Activated naive CD4-positive, alpha-beta T cell treated with anti-CD3 and anti-CD28 coated beads, Interleukin-2, amount 50 U/mL, for 72 hours (primary cell): ENCODE measurements at places on chromosomes 2 and 18.

GRCh38 chr2:204947405-204947804, 402.1 kb downstream of the PARD3B start:
- DNase-seq = no peak

DNA sequence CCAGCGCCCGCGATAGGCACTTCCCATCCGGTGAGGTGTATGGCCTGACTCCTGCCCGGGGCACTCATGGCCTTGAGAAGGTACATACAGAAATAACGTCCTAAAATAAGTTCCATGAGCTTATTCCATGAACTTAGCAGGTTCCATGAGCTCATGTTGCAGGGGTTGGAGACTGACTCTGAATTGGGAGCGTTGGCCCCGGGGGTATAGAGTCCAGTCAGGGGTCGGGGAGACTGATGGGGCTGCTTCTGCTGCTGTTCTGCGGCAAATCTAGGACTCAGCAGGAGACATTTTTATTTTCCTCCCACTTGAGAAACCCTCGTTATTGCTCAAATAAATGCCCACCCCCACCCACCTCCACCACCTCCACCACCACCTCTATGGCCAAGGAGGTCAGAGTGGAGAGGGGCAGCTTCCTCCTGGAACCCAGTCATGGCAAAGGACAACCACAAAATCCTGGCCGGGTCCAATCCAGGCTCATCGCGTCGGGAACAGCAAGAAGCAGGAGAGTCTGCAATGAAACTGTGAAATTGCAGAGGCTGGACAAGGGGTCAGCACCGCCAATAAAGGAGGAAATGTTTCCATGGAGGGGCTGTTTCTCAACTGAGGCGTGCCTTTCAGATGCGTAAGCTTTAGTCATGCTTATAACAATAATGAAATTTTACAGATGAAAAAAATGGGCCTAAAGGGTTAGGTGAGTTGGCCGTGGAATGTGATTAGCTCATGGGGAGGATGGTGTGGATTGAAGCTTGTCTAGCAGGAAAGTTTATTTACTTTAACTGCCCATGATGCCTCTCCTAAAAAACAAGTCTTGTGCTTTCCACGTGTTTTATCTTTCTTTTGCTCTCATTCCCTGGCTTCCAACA, 136.6 kb upstream of the ALKAL2 start:
- no peak for DNase-seq

- no peak for DNase-seq
Measured at GRCh38 chr2:37168217-37168981, 11.6 kb upstream of the EIF2AK2 start.

DNA sequence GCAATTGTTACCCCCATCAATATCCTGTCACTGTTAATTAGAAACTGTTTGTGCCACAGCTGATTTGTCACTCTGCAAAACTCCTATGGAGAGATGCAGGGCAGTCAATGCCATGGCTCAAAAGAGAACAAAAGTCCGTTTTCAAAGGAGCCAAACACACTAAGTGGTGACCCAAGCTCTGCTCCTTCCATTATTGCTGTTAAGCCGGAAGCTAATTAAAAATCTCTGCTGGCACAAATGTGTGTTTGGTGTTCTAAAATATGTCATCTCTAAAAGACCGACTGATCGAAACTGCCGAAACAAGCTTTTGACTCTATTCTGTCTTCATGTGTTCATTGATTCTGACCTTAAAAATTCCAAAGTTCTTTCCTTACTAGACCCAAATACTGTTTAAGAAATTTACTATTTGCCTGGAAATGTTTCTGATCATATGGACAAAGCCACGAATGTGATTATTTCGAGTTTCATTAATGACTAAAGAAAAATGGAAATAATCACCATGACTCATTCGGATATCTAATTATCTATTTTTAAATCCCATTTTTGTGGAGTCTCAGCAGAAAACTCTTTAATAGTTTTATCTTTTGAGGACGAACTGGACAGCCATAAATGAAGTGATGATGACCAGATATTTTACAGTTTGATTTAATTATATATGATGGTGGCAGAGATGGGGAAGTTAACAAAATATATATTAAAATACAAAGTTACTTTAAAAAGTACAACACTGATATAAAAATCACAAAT, 287.6 kb downstream of the SOCS6 start:
- DNase-seq = no peak

- DNase-seq = no peak
Measured at GRCh38 chr2:22697054-22697788, 687.8 kb upstream of the KLHL29 start.

- DNase-seq = no peak
Measured at GRCh38 chr2:128787616-128788015, 468.9 kb upstream of the HS6ST1 start.

DNA sequence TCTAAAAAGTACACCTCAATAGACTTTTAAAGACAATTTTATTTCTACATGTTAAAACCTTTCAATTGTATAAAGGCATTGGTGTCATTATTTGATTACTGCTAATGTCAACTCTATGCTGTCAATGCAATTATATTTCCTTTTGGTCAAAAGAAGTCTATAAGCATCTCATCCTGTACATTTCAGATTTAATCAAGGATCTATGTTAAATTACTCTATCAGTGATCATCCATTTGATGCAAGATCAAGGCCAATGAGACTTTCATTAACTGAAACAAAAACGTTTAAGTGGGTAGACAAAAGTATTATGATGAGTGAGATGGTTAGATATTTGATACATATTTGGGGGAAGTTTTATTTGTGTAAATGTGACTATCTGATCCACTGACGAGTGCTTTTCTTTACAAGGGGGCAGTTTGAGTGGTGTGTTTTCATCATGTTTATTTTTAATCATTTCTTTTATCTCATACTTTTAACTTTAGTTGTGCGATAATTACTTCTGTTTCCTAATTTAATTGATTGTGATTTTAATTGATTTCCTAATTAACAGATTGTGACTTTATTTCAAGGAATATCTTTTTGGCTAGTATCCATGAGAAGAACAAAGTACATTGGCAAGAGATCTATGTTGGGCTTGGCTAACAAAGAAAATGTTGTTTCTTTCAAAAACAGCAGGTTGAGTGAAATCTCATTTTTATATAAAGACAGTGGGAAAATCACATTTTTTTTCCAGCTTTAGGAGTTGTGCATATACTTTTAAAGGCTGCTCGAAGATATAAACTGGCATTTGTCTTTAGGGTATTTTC, 1.1 kb downstream of the ARHGAP28 start:
- no peak for DNase-seq

- DNase-seq = no peak
Measured at GRCh38 chr2:142819411-142819810, 58.1 kb upstream of the KYNU start.

GRCh38 chr18:36636237-36636817, 192.5 kb downstream of the TPGS2 start:
- DNase-seq = no peak

DNA sequence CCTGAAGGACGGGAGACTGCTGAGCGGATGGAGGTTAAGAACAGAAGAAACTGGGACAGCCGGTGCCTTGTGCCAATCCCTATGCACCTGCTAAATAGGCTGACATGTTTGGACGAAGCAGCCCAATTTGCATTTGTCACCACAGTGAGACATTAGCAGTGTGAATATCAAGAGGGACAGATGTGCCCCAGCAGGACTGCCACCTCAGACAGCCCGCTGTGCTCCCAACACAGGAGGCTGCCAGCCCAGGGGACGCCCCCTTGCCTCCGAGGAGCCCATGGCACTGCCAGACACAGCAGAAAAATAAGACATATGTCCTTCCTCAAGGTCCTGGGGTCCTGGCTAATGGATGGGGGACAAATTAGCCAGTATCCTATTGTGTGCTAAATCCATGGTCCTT, 306.7 kb upstream of the POU3F3 start:
- no peak for DNase-seq

DNA sequence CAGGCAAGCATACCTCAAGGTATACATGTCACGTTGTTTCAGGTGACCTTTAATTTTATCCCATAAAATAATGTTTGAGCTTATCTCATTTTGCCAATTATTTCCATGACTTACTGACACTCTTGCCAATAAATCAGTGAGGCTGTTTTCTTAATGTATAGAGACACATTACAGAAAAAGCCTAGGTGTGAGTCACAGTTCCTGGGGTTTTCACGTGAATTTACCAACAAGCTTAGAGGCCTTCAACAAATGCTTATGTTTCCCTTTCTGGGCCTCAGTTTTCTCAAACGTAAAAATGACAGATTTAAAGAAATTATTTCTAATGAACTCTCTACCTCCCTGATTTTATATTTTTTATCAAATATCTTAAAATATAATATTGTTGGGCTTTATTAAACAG, 517.5 kb upstream of the SPHKAP start:
- DNase-seq = no peak

GRCh38 chr2:213013979-213014378, 137.4 kb downstream of the IKZF2 start:
- DNase-seq = no peak

GRCh38 chr2:130385709-130386108, 29.9 kb downstream of the PTPN18 start:
- DNase-seq = no peak

GRCh38 chr2:179373816-179374215, 109.2 kb upstream of the SESTD1 start:
- no peak for DNase-seq

DNA sequence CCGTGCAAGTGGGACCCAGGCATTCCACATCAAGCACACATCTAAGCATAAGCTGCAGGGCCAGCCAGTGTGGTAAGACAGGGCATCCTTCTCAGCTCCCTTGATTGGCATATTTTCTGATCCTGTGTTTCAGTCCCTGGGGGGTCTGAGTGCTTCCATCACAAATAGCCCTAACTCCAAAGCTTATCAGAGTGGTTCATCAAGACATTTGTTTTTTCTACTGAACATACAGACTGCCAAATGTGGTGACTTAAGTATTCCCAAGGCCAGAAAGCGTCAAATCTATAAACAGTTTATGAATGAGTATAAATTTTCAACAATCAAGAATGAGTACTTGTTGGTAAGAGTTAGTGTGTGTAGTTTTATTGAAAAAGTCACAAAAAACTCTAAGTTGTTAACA, 18.8 kb downstream of the SPRED2 start:
- DNase-seq = no peak

- peak; percentile 40 for DNase-seq
Measured at GRCh38 chr2:73920577-73921545, 5.8 kb upstream of the DGUOK start.

DNA sequence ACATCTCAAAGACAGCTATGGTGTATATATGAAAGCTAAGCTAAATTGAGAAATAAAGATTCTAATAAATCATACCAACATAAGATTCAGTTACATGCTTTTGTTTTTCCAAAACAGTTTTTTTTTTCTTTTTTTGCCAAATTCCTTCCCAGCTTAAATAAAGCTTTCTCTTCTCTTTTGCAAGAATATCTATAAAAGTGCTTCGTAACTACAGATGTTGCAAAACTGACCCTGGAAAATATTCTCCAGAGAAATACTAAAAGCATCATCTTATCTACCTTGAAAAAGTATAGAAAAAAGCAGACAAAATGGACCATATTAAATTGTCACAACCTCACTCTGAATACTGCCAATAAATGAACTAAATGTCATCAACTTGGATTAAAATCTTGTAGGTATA, 38.7 kb downstream of the FANCL start:
- no peak for DNase-seq

GRCh38 chr2:132911726-132912724, 242.0 kb upstream of the LYPD1 start:
- no peak for DNase-seq

- no peak for DNase-seq
Measured at GRCh38 chr2:19235308-19235707, 123.1 kb downstream of the OSR1 start.

GRCh38 chr2:129443235-129443864, 536.1 kb upstream of the RAB6C start:
- no peak for DNase-seq
